Activated T-cell treated with anti-CD3 and anti-CD28 coated beads for 1 hour (primary cell): ENCODE measurements at places on chromosomes 11 and 22.

DNA sequence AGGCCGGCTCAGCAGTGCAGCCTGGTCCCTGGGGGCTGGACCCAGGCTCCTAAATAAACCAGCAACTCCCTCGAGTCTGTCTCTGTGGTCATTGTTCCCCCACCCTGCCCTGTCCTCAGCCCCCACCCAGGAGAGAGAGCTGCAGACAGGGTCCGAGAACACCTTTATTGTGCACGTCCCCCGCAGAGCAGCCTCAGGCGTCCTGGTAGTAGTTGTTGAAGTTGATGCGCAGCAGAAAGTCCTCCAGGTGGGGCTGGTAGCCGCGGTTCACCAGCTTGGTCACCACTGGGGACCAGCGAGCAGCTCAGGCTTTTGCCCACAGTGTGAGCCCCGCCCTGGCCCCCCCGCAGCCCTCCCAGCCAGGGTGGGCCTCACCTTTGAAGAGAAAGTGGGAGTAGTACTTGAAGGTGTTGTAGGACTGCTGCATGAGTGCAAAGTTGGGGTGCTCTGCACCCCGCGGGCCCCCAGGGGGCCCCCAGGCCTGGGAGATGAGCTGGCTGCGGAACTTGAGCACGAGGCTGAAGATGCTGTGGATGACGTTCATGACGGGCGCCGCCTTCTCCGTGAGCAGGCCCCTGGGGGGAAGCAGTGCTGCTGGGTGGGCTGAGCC lies 16.8 kb downstream of the SELENOO start:
- no peak for DNase-seq

DNA sequence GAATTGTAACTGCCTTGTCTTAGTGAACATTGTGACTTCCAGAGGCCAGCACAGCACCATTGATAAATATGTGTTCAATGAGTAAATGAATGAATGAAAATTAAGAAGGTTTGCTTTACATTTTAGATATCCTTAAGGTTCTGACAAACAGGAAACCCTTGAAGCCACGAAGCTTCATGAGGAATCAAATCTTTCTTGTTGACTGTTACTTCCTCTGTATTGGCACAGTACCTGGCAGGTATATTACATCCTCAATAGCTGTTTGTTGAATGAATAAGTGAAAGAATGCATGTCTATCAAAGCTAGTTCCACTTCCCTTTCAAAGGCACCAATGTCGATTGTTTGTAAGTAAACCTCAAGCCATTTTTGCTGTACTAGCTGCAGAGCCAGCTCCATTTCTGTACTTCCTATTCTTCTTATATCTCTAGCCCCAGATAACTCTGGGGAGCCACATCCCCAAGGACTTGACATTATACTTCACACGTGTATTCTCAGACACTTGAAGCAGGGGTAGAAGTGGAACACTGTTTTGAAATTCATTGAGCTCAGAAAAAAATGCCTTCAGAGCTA lies 140.3 kb upstream of the RAG2 start:
- no peak for DNase-seq

- no peak for DNase-seq
Observed at GRCh38 chr11:111937844-111938243, 701 bp downstream of the DIXDC1 start.

- no peak for DNase-seq
Observed at GRCh38 chr11:119368121-119369034, 13.1 kb downstream of the USP2 start.

DNA sequence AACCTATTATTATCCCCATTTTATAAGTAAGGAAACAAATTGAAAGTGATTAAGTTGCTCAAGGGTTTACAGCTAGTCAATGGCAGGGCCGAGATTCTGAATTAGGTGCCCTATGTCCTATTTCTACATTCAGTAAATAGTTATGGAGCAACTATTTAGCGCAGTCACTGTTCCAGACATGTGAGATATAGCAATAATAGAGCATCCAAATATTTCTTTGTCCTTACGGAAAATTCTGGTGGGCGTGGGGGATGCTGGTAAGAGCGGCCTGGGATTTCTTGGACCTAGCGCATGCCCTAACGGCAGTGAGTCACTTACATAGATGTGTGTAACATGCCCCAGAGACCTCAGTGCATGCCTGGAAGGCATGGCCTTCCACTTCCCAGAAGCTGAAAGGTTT lies 4.4 kb downstream of the DTX4 start:
- DNase-seq, result no peak

DNA sequence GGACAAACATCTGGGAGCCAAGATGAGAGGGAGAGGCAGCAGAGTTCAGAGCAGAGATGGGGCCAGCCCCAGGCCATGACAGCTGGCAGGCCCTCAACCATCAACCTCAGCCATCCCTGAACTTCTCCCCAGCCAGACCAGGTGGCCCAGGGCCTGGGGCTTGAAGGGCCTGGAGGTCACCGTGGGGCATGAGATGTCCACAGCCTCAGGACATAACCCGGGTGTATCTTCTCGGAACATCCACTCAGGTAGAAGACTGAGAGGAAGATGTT lies 12.4 kb upstream of the SLC39A13 start:
- no peak for DNase-seq

- no peak for DNase-seq
Observed at GRCh38 chr11:122306831-122307391, 190.9 kb upstream of the BLID start.

- DNase-seq, result no peak
Observed at GRCh38 chr11:67465189-67465510, 3.9 kb downstream of the TMEM134 start.

DNA sequence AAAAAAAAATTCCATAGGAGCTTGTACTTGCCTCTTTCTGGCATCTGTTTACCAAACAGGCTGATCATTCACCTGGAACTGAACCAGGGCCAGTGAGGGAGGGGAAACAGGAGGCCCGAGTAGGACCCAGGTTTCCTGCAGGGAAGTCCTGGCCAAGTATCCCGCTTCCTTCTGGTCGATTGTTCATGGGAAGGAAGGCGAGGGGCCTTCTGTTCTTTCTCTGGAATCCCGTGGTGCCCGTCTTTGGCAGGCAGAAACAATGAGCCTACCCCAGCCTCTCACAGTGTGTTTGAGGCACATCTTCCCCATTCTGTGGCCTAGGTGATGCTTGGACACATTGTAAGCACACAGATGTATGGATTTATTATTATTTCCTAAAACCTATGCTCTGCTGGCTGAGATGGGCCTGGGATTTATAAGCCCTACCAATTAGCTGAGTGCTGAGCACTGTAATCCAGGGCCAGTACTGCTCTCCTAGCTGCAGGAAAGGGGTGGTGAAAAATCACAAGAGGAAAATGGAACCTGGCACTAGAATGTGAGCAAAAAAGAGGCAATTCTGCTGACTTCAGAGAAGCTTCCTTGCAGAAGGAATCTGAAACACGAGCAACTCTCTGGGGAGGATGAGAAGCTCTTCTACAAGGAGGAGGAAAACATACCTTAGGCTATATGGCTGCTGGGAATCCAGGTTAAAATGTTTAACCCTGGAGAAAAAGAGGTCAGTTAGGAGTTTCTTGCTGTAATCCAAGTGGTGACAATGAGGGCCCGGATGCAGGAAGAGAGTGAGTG lies 53.5 kb downstream of the PRR5L start:
- DNase-seq, result no peak

DNA sequence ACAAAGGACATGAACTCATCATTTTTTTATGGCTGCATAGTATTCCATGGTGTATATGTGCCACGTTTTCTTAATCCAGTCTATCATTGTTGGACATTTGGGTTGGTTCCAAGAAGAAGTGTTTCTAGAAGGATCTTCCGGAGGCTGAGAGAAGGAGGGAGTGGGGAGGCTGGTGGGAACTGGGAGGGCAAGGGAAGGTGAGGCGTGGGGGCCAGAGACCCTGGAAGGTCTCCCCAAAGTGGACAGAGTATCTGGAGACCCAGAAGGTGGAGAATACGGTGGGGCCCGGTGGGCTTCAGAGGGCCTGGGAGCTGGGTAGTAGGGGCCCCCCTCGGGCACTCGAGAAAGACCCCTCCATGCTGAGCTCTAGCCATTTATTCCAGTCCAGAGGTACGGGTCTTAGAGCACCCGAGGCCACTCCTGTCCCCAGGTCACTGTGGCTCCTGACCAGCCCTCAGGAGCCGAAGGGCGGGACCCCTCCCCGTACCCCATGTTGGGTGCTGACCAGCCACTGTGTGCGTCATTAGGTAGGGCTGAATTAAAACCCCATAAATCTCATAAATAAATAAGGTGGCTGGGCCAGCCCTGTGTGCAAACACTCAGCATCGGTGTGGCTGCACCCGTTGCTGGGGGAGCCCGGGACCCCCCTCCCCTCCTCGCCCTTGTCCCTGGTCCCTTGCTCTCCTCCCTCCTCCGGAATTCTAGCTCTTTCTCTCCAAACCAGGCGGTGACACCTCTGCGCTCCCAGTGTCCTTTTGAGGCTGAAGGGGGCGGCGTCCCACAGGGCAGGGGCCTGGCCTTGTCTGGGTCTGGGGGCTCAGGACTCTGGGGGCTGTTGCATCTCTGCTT lies 38.8 kb upstream of the MUC5AC start:
- no peak for DNase-seq

DNA sequence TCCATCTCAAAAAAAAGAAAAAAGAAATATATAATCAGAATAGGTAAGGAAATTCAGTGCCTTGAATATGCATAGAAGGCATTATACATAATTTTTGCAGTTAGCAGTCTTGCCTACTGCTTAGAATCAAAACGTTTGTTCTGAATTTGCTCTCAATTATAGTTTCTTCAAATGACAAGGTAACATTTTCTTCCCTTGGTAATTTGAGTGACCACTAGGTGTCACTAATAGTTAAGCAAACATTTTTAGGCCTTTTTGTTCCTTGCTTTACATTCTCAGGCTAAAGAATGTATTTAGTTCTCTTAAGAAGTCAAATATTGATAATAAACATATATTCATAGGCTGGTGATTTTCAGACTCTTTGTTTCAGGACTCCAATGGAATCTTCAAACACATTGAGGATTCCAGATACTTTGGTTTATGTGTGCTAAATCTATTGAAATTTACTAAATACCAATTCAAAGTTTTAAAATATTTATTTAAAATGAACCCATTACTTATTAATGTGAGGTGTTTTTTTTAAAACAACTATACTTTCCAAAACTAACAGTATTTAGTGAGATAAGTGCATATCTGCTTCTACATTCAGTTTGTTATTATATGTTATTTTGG lies 55.0 kb upstream of the DEPDC7 start:
- DNase-seq, result no peak

DNA sequence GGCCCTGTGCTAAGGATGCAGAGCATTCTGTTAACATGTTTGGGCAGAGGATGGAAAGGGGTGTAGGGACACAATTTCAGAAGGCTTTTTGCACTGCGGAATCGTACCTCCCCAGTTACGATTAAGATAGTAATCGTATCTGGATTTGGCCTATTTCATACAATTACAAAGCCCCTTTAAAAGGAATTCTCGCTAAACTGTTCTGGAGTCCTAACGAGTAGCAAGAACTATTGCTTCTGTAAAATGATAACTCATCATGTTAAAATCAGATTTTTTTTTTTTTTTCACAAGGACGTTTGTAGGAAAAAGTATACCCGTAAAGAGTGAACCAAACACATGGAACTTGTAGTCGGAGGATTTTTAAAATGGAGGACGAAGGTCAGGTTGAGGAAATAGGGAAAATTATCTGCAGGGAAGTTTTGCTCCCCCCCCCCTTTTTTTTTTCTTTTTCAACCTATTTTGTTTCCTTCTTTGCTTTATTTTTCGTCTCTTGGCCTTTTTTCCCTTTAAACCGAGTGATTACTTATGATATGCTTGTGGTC lies 934 bp downstream of the HSD17B12 start:
- DNase-seq, result no peak

DNA sequence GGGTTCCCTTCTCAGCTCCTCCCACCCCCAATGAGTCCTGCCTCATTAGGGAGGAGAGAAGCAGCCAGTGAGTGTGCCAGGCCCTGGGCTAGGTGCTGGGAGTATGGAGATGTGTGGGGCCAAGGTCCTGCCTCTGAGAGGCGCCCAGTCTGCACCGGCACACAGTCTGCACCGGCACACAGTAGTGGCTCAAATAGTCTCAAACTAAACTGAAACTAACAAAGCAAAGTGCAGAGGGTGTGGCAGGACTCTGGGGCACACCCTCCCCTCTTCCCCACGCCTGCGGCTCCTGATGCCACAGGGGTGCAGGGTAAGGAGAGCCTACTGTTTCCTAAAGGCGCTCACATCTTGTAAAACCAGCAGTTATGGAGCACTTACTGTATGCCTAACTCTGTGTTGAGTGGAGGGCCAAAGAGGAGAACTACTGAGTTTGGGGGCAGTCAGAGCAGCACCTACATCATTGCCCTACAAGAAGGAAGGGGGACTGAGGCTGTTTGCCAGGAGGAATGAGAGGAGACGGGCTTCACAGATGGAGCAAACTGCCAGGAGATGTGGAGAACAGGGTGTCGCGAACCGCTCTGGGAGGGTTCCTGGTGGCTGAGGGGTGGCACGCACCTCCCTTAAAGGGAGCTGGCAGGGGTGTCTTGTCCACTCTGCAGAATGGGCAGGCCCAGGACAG lies 939 bp upstream of the SH3BP1 start:
- DNase-seq, result no peak

DNA sequence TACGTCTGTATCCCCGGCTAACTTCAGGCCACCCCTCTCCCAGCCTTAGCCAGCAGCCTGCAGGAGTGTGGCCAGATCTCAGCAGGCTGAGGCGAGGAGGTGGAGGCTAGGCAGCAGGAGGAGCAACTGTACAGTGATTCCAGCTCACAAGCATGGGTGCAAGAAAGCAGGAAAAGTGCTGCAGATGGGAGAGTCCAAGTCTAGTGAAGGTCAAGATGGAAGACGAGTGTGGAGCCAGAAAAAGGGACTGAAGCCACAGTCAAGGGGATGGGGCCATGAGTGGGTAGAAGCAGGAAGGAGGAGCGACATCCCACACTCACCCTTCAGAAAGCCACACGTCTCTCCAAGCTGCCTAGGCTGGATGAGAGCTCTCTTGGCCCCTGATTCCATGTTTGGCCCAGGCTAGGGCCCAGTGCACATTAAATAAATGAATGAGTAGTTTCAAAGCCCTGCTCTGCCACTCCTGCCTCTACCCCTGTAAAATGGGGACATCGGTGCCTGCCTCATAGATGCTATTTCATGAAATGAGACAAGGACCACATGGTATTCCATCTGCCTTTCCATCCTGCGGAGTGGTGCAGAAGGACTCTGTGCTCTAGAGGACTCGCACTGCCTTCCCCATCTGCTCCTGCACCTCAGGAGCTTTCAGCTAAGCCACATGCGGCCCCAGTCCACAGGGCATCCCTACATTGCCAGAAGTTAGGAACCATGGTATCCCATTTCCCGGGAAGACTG lies 2.9 kb downstream of the YDJC start:
- no peak for DNase-seq

GRCh38 chr11:75264356-75264755 lies 23.8 kb downstream of the TPBGL start:
- DNase-seq, result no peak

- DNase-seq, result no peak
Observed at GRCh38 chr11:105298630-105299029, 159.1 kb upstream of the CARD18 start.
